ENCODE measurements at places on chromosomes 11 and 22.
A peak's percentile ranks its signal among the peaks of the same experiment; 100 is the strongest.

GRCh38 chr11:63537293-63538101, 889 bp downstream of the PLAAT4 start:
- DNase-seq = peak; percentile 47

DNA sequence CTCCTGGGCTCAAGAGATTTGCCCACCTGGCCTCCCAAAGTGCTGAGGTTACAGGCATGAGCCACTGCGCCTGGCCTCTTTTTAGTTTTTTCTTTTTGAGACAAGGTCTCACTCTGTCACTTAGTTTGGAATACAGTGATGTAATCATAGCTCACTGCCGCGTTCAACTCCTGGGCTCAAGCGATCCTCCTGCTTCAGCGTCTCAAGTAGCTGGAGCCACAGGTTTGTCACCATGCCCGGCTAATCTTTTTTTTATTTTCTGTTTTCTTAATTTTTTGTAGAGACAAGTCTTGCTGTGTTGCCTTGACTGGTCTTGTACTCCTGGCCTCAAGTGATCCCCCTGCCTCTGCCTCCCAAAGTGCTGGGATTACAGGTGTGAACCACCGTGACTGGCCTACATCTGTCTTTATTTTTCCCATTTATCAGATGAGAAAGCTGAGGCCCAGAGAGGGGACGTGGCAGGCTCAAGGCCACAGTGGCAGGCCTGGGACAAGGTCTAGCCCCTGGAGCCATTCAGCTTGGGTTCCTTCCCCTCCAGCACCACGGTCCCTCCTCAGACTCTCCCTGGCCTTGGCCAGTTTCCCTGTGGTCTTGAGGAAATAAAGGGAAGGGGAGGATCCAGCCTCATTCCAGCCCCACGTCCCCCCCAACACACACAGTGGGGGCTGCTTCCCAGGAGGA, 2.8 kb upstream of the KDELR3 start:
- no peak for DNase-seq

DNA sequence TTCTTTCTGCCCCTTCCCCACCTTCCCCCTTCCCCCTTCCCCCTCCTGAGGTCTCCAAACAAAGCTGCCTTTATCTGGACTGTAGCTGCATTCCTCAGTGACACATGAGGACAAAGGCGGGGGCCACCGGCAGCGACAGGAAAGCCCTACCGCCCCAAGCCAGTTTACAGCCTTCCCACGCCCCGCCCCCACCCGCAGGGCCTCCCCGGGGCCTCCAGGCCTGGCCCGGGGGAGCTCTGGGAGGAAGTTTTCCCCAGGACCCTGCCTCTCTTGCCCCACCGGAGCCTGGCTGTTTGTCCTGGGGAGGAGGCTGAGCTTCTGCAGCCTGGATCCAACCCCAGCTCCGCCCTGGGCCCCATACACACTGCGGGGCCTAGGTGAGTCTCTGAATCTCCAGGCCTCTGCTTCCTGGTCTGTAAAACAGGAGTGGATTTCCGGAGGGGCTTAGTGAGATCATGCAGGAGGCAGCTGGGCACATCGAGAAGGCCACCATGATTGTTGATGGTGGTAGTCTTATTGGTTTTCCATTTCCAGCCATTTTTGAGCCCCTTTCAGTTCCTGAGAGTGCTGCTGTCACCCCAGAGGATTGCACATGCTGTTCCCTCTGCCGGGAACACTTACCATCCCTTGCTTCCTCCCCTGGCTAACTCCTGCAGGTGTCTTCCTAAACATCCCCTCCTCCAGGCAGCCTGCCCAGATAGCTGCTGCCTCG, 130.7 kb downstream of the MN1 start:
- no peak for DNase-seq

GRCh38 chr11:70628855-70629844, 230.8 kb downstream of the CTTN start:
- DNase-seq = no peak

DNA sequence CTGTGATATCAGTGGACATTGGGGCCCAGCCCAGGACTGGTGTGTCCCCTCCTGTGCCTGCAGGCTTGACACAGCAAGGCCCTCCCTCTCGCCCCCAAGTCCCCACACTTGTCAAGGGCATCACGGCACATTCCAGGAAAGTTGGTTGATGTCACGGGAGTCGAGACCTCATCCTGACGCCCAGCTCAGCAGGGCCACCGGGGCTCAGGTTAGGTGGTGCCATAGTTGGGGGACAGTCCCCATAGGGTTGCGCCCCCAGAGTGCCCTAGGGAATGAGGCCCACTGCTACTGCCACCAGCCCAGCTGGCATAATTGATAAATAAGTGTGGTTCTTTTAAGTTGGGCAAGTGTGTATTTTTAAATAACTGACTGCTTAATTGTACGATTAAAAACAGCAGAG, 28.3 kb upstream of the GRAMD4 start:
- DNase-seq = no peak

GRCh38 chr11:62713343-62713742, 5.9 kb downstream of the GNG3 start:
- DNase-seq = no peak

DNA sequence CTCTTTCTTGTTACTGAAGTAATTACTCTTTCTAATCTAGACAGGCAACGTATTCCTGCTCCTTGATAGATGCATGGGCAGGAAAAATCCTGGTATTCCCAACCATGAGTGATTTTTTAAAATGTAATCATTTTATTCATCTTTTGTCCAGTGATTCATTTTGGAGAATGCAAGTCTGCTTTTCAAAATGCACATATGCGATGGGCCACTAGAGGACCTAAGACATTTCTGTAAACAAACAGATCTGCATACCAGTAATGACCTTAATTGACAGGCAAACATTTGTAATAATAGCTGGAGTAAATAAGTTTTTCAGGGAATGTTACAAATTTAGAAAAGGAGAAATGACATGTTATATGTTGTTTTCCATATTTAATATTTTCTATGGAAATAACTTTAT, 1167.6 kb downstream of the JRKL start:
- DNase-seq = no peak

GRCh38 chr11:22795914-22796313, 33.7 kb downstream of the SVIP start:
- no peak for DNase-seq

GRCh38 chr11:9776203-9776602, 112.3 kb downstream of the SWAP70 start:
- DNase-seq = no peak

DNA sequence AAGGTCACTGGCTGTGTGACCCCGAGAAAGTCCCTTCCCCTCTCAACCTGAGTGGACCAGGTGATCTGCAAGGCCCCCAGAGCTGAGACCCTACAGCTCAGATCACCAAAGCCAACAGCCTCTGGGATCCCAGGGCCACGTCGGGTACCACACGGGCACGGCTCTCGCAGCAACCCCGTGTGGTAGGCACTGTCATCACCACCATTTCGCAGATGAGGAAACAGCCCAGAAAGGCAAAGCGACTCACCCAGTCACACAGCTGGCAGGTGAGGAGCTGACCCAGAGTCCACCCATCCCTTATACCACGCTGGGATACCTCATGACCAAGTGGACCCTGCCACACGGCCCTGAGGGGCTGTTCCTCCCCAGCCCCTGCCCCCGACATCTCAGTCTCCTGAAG, 2.8 kb downstream of the ATP5MGL start:
- no peak for DNase-seq

DNA sequence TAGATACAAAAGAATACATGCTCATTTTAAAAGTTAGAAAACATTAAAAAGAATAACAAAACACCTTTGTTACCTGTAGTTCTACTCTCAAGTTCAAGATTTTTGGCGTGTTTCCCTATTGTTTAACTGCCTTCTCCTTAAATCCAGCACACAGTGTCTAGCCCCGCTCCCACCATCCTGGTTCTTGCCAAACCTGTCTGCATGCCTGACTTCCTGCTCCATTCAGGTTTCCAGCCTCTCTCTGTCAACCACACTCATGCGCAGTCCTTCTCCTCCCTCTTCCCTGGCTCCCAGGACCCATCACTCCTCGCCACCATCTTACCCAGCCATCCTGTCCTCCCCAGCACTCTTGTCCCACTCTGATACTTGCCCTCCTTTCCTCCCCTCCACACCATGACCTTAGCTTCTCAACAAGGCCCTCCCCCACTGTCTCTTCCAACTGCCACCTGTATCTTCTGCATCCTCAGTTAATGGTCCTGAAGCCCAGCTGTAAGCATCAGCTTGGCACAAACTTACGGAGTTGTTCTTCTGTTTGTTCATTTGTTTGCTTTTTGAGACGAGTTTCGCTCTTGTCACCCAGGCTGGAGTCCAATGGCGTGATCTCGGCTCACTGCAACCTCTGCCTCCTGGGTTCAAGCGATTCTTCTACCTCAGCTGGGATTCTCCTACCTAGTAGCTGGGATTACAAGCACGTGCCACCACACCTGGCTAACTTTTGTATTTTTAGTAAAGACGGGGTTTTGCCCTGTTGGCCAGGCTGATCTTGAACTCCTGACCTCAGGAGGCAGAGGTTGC, 7.5 kb upstream of the MYH9 start:
- DNase-seq = no peak

- DNase-seq = no peak
Measured at GRCh38 chr22:37931893-37932389, 21.5 kb downstream of the C22orf23 start.

DNA sequence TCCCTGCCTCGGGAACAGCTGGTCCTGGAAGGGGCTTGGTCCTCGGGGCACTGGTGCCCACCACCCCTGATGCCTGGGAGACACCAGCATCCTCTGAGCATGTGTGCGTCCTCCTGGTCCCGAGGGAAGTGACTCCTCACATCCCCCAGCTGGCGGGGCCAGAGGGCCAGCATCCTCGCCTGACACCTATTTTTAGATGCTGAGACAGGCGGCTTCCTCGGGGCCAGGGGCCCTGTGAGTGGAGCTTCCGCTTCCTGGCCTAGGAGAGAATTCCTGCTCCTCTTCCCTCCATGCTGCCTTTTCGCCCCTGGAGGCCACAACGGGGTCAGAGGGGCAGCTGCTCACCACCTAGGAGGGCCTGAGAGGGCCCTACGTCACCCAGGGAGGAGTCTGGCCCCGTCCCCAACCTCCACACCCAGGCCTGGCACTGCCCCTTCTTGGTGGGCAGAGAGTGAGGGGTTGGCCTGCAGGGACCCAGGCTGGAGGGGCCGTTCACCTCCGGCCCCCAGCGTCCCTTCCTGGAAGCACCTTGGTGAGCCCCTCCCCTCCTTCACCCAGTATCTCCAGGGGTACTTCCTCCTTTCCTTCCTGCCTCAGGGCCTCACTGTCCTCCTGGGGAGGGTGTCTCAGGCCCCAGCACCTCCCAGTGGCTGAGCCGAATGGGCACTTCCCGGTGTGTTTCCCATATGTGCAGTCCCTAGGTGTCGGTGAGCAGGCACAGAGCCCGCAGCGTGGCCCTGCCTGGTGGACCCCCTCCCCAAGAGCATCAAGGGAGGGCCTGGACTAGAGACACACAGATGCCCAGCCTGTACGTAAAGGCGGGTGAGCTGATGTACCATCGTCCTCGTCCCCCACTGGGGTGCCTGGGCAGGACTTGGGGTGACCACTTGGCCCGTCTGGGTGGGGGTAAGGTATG, 6.1 kb downstream of the CD81 start:
- DNase-seq = no peak

DNA sequence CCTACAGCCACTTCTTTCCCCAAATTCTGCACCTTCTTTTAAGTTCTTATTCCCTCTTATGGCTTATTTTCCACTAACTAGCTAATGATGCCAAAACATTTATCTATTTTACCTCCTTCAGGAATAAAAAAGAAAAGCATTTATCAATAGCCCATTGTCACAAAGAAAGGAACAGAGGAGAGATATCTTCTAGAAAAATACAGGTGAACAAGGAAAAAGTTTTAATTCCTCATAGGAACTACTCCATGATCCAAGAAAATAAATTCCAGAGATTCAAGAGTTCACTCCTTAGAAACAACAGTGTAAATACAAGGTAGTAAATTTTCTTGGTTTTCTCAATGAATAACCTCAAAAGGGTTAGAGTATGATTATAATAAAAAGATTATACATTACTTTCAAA, 52.6 kb upstream of the TOP3B start:
- DNase-seq = no peak

GRCh38 chr11:11916981-11917399, 75.2 kb downstream of the USP47 start:
- DNase-seq = no peak

GRCh38 chr11:71420455-71421241, 27.5 kb downstream of the DHCR7 start:
- peak; percentile 31 for DNase-seq

DNA sequence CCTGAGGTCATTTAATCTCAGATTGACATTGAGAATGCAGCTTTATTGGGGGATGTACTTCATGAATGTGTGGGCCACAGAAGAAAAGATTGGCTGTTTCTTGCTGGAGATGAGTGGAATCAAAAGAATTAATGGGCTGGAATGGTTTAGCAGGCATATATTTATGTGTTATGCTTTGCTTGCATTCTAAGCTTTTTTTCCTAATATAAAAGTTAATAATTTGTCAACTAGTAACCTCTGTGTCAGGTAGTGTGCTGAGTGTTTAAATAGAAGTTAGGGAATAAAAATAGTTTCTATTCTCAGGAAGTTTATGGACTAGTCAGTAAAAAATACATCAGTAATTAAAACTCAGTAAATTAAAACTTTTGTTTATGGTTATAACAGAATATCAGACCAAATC, 67.4 kb upstream of the PRODH start:
- DNase-seq = no peak

DNA sequence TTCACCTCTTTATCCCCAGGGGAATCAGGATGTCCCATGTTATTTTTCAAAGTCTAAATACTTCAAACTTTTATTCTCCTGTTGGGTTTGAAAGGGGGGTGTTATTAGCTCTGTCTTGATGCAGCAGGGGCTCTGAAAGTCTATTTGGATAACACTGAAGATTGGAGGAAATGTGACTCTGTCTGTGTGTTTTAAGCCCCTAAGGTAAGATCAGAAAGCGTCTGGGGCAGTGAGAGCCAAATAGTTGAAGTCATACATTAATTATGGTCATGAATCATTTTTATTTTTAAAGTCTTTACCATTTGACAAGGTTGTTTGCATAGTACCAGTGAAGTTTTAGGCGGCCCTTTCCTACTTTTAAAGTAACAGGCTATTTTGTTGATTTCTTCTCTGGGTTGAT, 139.0 kb downstream of the UVRAG start:
- DNase-seq = no peak

GRCh38 chr11:66951927-66952337, 6.3 kb downstream of the PC start:
- no peak for DNase-seq

GRCh38 chr11:18204220-18204619, 31.6 kb downstream of the MRGPRX4 start:
- no peak for DNase-seq

DNA sequence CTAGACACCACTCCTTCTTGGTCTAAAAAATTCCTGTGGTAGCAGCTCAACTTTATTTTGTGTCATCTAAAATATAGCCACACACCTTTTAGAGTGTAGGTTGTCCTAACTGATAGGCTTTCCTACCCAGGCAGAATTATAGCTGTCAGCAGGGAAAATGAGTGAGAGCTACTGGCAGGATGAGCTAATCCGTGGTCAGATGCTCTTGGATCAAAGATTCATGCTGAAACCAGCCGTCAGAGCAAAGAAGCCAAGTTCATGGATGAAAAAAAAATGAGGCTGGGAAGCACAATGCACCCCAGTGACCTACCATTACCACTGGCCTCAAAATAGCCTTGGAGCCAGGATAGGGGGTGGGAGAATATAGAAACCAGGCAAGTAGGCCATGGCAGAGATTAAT, 113.1 kb upstream of the BLID start:
- DNase-seq = no peak

Data from stimulated activated CD8-positive, alpha-beta memory T cell treated with anti-CD3 and anti-CD28 coated beads, Interleukin-4, amount 100 ng/mL, for 48 hours (primary cell).